ENCODE measurements at places on chromosomes 5 and 9.

DNA sequence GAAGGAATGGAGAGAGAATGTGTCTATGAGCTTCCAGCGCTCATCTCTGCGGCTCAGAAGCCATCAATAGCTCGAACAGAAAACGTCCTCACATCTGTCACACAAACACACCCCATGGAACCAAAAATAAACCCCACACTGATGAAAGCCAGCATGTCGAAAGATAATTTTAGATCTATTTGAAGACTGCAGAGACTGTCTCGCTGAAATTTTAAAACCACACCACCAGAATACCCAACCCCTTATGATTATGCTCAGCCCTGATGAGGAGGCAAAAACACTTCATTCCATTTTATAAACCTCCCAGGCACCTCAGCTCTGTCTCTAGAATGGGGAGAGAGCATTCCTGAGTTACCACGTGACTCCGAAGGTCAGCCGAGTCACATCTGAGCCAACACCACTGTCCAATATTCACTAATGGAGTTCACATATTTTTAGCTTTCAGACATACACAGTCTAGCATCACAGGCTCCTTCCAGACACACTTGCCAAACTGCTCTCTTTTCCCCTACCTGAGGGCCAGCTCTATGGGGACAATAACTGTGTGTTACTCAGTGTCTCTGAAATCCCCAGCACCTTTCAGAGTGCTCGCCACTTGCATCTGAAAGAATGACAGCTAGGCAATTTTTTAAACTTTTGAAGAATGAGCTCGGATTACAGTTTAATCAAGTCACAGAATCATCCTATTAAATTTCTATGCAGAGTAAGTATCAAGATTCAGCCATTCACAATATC is 63.2 kb downstream of the SERINC5 start:
- DNase-seq, result no peak

DNA sequence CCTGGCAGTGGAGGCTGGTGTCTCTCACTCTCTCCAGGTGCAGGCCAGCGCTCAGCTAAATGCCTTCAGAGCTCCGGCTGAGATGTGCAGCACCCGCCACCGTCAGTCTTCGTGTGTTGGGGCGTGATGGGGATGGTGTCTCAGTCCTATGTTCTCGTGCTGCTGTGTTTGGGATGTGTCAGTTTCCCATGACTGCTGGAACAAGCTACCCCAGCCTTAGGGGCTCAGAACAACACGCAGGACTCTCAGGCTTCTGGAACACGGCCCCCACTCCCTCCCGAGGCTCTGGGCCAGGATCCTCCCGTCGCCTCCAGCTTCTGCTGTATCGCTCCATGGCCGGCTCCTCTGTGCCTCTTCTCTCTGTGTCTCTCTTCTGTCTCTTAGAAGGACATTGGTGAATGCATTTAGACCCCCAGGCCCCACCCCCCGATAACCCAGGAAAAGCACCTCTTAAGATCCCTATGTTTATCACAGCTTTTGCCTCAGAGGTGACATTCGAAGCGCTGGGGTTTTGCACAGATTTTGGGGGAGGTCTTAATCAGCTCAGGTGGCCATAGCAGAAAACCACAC is 9.6 kb upstream of the CEP72 start:
- no peak for DNase-seq

DNA sequence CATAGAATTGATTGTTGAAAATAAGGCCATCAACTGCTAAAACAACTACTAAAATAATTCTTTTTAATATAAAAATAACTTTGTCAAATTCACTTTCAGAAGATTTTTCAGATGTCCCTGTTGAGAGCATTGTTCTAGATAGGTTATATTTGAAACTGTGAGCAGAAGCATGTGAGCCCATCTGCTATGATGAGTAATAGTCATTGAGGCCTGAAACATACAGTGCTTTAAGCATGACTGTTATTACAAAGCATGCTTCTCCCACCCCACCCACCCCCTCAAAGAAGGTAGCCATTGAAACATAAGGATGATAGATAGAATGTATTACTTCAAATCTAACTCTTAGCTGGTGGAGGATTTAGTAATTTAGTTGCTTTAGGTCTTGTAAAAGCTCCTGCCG is 86.0 kb downstream of the UHRF2 start:
- no peak for DNase-seq

GRCh38 chr5:121731377-121731776 is 120.3 kb upstream of the FTMT start:
- DNase-seq, result no peak

GRCh38 chr9:33225319-33226147 is 14.4 kb upstream of the SPINK4 start:
- peak; percentile 44 for DNase-seq

DNA sequence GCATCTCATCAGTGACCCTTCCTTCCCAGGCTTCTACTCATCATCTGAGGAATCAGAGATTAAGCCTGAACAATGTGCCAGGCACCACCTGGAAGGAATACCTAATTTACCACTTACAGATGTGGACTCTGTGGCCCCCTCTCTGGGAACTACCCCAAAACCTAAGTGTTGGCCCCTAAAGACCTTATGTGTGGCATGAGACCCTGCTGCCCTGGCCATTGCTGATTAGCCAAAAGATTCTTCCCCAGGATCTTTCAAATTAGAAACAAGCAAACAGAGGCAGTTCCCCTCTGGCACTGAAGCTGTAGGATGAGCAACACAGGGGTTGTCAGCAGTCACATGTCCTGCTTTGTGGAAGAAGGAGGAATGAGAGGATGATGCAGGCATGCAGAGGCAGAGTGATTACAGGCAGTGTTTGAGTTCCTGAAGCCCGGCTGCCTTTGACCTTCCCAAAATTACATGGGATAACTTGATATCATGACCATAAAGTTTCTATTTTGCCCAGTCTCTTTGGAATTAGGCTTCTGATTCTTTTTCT is 10.6 kb downstream of the SPINK4 start:
- DNase-seq, result no peak

Measured in NCI-H2107 (cell line).